Activated CD4-positive, alpha-beta T cell treated with anti-CD3 and anti-CD28 coated beads, Interleukin-2, amount 50 U/mL, for 4 hours (primary cell): ENCODE measurements at places on chromosomes 13 and 19.

GRCh38 chr13:113947311-113948033, 26.4 kb downstream of the C13orf46 start:
- DNase-seq = no peak

- no peak for DNase-seq
These were observed 11.5 kb upstream of the KANK2 start for GRCh38 chr19:11208561-11209471.

- DNase-seq = no peak
These were observed 1.6 kb downstream of the LYL1 start for GRCh38 chr19:13100841-13101589.

- DNase-seq = no peak
These were observed 20.4 kb downstream of the CHERP start for GRCh38 chr19:16521715-16522289.

DNA sequence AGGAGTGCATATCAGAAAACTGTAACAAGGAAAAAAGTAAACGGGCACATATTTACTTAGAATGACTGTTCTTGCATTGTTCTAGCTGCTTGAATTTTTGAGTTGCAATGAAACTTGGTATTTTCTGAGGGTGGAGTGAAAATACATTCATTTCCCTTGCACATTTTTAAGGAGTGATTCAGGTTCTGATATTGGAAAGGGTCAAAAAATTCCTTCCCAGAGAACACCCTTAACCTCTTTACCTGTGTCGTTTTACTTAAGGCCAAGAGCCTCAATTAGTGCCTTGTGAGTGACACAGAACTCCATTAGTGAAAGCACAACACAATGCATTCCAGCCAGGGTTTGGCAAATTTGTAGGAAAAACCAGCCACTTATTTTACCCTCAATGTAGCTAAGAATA, 2.3 kb downstream of the ITGBL1 start:
- DNase-seq = no peak
